ENCODE measurements at places on chromosomes 5 and 9.

DNA sequence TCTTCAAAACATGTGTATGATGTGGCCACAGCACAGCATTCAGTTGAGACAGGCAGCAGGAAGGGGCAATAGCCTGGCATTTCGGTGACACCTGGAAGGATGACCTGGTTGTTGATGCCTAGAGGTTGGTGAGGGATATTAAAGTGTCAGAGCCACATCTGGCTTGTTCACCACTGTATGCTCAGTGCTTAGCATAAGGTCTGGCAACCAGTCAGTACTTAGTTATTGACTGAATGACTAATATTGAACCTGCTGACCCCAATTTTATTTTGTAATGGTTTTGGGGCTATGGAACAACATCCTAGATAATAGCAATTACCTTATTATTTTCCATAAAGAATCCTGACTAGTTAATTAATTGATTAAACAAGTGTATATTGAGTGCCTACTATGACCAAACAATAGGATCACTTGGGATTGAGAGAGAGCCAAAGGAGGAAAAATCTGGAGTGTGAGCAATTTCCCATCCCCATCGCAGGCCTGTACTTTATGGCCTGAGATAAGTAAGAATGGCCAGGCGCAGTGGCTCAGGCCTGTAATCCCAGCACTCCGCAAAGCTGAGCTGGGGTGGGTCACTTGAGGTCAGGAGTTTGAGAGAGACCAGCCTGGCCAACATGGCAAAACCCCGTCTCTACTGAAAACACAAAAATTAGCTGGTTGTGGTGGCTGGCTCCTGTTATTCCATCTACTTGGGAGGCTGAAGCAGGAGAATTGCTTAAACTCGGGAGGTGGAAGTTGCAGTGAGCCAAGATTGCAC lies 85.4 kb upstream of the PLPP1 start:
- no peak for DNase-seq

DNA sequence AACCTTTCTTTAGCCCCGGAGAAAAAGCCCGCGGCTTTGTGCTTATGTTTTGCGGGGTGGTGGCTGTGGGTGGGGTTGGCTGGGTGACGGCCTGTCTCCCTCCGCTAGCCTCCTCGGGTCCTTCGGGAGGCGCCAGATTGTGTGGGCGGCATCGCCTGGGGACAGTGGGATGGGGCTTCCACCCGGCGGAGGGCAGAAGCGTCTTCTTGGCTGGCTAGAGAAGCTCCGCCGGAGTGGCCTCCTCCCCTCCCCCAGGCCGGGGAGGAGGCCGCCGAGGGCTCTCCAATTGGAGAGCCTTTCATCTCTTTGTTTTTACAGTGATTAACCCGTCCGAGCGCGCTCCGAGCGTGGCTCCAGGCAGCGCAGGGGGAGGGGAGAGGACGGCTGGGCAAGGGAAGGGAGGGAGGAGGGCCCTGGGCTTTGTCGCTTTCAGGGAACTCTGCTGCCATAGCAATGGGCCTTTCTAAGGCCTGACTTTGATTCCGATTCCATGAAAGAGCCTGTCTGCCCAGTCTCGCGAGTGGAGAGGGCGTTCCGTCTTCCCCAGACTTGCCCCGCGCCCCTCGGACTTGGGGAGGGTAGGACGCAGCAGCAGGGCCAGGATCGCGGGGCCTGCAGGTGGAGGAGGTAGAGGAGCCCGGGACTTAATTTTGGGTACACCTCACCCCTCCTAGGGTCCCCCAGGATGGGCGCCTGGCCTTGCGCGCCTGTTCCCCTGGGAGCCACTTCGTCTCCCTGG lies 36.7 kb upstream of the TIFAB start:
- no peak for DNase-seq

DNA sequence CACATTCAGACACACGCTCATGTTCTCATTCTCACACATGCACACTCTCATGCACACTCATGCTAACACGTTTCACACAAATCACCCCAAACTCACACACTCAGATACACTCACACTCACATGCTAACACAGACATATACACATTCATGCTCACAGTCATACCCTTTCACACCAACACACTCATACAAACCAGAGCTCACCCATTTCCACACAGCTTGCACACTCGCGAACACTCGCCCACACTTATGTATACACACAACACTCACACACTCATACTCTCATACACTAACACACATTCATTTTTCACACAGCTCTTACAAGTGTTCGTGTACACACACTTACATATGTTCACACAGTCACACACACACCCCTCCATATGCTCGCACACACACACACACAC lies 64.1 kb upstream of the IL17B start:
- no peak for DNase-seq

DNA sequence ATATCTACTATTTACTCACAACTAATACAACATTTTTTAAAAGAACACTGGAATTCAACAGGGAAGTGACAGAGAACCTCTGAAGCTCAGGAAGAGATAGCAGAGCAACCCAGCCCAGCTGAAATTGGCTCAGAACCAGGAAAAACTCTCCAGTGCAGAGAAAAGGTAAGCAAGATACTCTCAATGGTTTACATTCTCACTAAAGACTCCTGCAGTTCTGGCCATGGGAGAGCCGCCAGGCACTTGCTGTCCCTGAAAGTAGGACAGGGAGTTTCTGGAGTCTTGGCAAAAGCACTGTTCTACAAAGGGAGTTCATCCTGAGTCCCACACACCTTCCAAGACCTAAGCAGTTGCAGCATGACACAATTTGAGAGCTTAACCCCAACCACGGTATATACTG lies 330.8 kb downstream of the TRIM36 start:
- no peak for DNase-seq

- DNase-seq: no peak
These were observed 108.9 kb downstream of the ICE1 start for GRCh38 chr5:5531371-5531770.

DNA sequence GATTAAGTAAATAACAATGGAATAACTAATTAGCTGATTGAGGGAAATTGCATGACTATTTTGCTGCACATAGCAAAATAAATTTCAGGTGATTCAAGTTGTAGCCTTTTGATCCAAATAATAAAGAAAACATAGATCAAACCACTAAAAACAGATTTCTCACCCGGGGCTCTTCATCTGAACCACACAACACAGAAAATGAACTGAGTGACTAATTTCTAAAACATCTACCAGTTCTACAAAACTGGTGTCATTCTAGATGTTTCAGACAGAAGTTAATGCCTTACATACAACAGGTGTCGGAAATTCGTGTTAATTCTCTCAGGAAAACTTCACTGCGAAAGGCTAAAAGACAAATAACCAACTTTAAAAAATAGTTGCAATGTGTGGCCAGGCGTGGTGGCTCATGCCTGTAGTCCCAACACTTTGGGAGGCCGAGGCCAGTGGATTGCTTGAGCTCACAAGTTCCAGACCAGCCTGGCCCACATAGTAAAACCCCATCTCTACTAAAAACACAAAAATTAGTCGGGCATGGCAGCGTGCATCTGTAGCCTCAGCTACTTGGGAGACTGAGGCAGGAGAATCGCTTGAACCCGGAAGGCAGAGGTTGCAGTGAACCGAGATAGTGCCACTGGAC lies 6.9 kb downstream of the PROP1 start:
- no peak for DNase-seq

GRCh38 chr5:174078416-174078815 lies 32.9 kb downstream of the NSG2 start:
- no peak for DNase-seq

DNA sequence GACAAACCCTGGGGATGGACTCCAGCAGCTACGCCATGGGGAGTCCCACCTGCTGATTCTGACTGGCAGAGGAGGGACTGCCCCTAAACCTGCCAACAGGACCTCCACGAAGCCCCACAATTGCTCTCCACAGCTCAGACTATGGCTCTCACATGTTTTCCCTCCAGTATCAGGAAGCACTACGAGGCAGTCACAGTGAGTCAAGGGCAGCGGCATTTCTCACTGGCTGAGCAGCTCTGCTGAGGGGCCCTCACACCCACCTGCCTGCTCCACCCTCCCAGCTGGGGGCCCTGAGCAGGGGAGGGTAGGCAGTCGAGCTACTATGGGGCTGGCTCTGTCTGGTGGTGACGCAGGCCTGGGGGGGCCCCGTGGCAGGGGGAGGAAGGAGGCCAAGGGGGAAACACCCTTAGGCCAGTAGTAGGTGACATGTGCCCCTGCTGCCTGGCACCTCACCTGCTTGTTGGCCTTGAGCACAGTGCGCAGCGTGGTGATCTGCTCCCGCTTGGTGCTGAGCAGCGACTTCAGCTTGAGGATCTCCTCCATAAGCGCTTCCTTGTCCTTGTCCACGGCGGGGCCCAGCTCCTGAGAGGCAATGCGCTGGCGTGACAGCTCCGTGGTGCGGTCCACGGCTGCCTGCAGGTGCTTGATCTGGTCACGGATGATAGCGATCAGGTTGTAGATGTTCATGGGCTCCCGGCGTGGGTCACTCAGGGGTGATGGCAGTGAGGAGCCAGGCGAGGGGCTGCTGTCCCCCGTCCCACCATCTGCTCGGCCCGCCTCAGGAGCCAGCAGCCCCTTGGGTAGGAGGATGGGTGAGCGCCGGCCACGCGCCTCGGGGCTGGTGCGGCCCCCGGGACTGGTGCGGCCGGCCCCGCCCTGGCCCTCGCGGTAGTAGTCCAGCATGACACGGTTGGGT lies 46.3 kb downstream of the BICD2 start:
- DNase-seq: no peak

DNA sequence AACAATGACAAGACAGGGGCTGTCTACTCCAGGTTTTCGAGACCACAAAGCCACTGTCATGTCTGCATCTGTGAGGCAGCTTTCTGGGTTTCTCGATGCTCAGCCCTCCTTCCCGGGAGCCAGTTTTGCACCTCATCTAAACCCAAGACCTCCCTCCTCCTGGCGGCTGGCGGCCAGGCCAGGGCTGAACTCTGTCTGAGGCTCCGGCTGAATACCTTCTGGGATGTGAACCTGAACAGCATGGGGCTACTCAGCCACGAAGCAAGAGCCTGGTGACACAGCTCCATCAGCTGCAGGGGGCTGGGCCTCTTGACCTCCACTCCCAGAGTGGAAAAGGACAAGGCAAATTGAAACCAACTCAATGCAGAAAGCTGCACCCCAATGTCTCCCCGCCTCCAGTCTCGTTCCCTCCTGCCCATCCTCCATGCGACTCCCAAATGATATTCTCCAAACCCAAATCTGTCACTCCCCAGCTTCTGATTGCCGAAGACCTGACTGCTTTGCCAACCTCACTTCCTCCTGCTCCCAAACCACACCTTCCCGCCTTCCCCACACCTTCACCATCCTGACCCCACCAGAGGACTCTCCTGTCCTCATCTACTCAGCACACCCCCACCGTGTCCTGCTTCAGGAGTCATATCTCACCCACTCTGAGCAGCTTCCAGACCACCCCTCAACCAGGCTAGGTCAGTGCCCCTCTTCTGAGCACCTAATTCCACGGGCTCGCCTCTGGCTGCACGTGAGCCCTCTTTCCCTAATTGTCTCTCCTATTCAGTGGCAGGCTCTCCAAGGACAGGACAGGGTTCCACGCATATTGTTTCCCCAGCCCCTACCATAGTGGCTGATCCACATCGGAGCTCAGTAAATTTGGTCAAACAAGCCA lies 4.5 kb downstream of the ANKS6 start:
- no peak for DNase-seq

DNA sequence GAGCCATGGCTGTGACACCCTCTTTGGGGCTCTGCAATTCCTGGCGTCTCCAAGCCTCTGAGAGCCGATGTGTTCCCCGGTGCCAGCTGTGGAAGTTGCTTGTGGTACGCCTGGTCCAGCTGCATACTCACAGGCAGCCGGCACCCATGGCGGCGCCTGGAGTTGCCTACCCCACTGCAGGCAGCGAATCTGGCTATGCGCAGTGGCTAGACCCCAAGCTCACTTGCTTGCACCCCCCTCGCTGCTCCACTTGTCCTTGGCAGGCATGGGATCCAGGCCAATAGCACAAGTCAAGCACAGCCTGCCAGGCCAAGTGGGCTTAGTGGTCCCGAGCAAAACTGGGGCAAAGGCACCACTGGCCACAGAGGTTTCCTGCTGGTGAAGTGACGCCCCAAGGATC lies 24.7 kb upstream of the GABRA6 start:
- no peak for DNase-seq

GRCh38 chr5:156359476-156359875 lies 32.5 kb downstream of the SGCD start:
- no peak for DNase-seq

All from stimulated activated CD8-positive, alpha-beta memory T cell treated with anti-CD3 and anti-CD28 coated beads, Interleukin-15, amount 100 ng/mL, for 48 hours (primary cell).